ENCODE measurements at places on chromosomes 7 and 10. TPM values are rescaled to one million over a fixed set of nuclear protein-coding genes. Genes with fewer than 3 reads are reported as not detected.

SYT15 gene
- 3.7 TPM for total RNA-seq

LIPA gene
- total RNA-seq, result 144 TPM

LIPN gene
- total RNA-seq, result not detected

ACSM6 gene
- total RNA-seq, result not detected

SRRM3 gene
- 0.23 TPM for total RNA-seq

TRPV5 gene
- not detected for total RNA-seq

TAS2R39 gene
- total RNA-seq, result not detected

PTCD1 gene
- 7.6 TPM for total RNA-seq

KDM7A gene
- 1.1 TPM for total RNA-seq

PRF1 gene
- total RNA-seq, result not detected

PNLIPRP1 gene
- total RNA-seq, result not detected

ZNF37A gene
- total RNA-seq, result 13.5 TPM

ANKRD61 gene
- total RNA-seq, result not detected

BET1 gene
- total RNA-seq, result 29.5 TPM

TMEM140 gene
- total RNA-seq, result 0.83 TPM

ERVW-1 gene
- not detected for total RNA-seq

NEBL gene
- not detected for total RNA-seq

HGF gene
- total RNA-seq, result 0.92 TPM

ABCC2 gene
- 0.43 TPM for total RNA-seq

BMS1 gene
- 21.5 TPM for total RNA-seq

PTF1A gene
- not detected for total RNA-seq

TAS2R41 gene
- total RNA-seq, result not detected

BAG3 gene
- 105 TPM for total RNA-seq

SPDYE9 gene
- not detected for total RNA-seq

CHAT gene
- not detected for total RNA-seq

GJD4 gene
- not detected for total RNA-seq

ADAMTS14 gene
- 0.06 TPM for total RNA-seq

NPFFR1 gene
- total RNA-seq, result not detected

RSPH10B2 gene
- 0.41 TPM for total RNA-seq

GARIN1A gene
- total RNA-seq, result 1.6 TPM

ZNF727 gene
- 0.11 TPM for total RNA-seq

TMEM139 gene
- not detected for total RNA-seq

SCD gene
- 11.6 TPM for total RNA-seq

STAG3 gene
- 0.91 TPM for total RNA-seq

AKR1C4 gene
- total RNA-seq, result not detected

EFCAB10 gene
- total RNA-seq, result not detected

TEX36 gene
- total RNA-seq, result not detected

FAM20C gene
- 21.9 TPM for total RNA-seq

TRIM50 gene
- total RNA-seq, result not detected

APBB1IP gene
- 36.1 TPM for total RNA-seq

TFR2 gene
- total RNA-seq, result 0.52 TPM

GNAT3 gene
- not detected for total RNA-seq

GCK gene
- total RNA-seq, result 0.11 TPM

AVPI1 gene
- total RNA-seq, result 27.6 TPM

TFEC gene
- 0.10 TPM for total RNA-seq

CPA2 gene
- not detected for total RNA-seq

SCART1 gene
- total RNA-seq, result 0.81 TPM

HECW1 gene
- 4.7 TPM for total RNA-seq
